ENCODE measurements at places on chromosomes 12 and 14. TPM values are rescaled to one million over a fixed set of nuclear protein-coding genes. Genes with fewer than 3 reads are reported as not detected.

DNA sequence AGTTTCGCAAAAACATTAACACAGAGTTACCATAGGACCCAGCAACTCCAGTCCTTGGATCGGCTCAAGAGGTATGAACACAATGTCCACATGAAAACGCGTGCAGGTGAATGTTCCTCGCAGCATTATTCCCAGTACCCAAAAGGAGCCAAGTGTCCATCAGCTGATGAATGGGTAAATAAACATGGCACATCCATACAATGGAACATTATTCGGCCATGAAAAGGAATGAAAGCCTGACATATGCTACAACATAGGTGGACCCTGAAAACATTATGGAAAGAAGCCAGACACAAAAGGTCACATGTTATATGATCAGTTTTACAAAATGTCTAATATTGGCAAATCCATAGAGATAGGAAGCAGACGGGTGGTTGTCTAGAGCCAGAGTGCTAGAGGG lies 9.1 kb downstream of the RILPL1 start:
- DNase-seq: no peak

GRCh38 chr12:47244835-47245234 lies 165.1 kb upstream of the AMIGO2 start:
- DNase-seq: no peak

GRCh38 chr12:53670971-53671370 lies 4.9 kb downstream of the ATP5MC2 start:
- no peak for DNase-seq

GRCh38 chr12:62651138-62651537 lies 184.5 kb downstream of the MON2 start:
- DNase-seq: no peak

DNA sequence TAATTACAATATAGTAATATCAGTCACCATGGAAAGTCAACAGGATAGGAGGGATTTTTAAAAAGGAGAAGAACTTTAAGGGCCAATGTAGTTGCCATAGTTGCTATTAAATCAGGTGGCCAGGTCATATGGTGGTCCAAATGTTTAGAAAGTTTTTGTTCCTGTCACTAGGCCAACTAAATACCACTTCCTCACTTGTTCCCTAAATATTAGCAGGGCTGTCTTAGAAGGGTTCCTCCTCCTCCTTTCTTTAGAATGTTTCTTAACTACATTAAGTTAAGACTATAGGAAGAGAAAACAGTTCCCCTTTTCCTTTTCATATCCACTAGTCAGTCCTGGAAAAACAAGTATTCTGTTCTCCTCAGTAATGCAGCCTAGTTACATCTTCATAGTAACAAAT lies 50.3 kb downstream of the MON2 start:
- DNase-seq: no peak

GRCh38 chr14:61355892-61356325 lies 34.5 kb downstream of the PRKCH start:
- DNase-seq: peak; percentile 98

The TOMM20L gene
- not detected for total RNA-seq

- DNase-seq: peak; percentile 12
These were observed 383.0 kb downstream of the PCNX1 start for GRCh38 chr14:71290301-71290700.

DNA sequence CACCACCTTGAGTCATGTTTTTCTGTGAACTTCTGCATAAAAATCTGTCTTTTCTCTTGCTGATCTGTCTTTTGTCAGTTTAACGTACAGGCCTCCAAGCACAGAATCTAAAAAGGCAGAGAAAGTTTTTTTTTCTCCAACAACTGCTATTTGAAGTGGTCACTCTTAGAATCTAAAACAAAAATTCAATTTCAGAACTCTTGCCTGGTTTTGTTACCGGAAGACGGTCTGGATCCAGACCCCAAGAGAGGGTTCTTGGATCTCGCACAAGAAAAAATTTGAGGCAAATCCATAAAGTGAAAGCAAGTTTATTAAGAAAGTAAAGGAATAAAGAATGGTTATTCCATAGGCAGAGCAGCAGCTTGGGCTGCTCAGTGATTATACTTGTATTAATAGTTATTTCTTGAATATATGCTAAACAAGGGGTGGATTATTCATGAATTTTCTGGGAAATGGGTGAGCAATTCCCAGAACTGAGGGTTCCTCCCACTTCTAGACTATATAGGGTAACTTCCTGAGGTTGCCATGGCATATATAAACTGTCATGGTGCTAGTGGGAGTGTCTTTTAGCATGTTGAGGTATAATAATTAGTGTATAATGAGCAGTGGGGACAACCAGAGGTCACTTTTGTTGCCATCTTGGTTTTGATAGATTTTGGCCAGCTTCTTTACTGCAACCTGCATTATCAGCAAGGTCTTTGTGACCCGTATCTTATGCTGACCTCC lies 150.0 kb upstream of the PLEKHA5 start:
- DNase-seq: no peak

The TMEM121 gene
- total RNA-seq: 3.5 TPM

- peak; percentile 71 for DNase-seq
These were observed 107.5 kb upstream of the FAR2 start for GRCh38 chr12:29041621-29042020.

DNA sequence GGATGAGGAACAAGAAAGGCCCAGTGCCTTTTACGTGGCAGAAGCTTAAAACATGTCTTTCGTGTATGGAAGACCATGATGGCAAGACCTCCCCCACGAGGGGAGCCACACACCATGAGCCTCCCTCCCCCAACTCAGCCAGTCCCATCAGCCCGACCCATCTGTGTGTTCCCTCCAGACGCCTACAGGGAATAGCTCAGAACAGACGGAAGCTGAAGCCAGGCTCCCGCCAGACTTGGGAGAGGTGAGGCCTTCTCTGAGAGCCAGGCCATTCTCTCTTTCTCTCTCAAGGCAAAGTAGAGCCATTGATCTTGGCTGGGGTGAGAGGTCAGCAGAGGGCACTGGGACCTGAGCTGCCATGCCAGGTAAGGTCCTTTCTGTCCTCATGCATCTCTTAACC lies 9.5 kb downstream of the REM2 start:
- no peak for DNase-seq

The NELL2 gene
- 0.20 TPM for total RNA-seq

The CLEC2A gene
- total RNA-seq: not detected

DNA sequence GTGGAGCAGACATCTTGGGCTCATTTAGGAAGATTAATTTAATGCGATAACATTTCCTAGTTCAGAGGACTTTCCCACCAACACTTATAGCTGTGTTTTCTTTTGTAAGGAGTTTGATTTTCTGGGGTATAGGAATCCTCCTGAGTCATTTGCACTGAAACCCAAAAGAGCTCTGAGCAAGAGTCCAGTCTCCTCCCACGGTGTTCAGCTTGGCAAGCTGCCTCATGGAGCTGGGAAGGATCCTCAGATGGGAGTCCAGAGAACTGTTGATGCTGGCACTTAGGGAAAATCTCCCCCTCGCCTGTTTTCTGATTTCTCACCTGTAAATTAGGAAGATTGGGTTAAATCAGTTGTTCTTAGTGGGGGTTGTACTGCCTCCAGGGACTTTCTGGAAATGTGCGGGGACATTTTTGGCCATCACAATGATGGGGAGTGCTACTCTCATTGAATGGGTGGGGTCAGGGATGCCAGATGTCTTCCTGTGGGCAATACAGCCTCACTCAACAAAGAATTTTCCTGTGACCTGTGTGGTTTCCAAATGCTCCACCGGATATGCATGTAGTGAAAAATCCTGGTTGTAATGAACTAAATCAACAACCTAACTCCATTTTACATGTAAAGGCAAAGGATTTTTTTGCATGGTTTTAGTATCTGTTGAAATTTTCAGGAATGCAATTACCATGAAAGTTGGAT lies 150.6 kb downstream of the ADCK1 start:
- DNase-seq: no peak

DNA sequence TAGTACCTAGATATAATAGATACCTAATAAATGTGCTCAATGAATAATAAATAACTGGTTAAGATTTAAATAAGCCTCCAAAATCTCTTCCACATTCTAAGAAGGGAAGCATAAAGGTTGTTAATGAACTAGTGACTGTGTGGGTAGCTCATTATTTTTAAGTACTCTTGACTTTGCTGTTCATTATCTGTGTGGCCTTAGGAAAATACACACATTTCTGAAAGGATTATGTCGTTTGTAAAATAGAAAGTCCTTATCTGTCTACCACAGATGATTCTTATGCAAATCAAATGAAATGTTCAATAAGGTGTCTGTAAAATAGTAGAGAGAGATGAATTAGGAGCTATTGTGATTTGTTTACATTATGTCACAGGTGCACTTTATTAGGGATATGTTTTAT lies 119.5 kb downstream of the LRRK2 start:
- no peak for DNase-seq

The CPNE6 gene
- not detected for total RNA-seq

DNA sequence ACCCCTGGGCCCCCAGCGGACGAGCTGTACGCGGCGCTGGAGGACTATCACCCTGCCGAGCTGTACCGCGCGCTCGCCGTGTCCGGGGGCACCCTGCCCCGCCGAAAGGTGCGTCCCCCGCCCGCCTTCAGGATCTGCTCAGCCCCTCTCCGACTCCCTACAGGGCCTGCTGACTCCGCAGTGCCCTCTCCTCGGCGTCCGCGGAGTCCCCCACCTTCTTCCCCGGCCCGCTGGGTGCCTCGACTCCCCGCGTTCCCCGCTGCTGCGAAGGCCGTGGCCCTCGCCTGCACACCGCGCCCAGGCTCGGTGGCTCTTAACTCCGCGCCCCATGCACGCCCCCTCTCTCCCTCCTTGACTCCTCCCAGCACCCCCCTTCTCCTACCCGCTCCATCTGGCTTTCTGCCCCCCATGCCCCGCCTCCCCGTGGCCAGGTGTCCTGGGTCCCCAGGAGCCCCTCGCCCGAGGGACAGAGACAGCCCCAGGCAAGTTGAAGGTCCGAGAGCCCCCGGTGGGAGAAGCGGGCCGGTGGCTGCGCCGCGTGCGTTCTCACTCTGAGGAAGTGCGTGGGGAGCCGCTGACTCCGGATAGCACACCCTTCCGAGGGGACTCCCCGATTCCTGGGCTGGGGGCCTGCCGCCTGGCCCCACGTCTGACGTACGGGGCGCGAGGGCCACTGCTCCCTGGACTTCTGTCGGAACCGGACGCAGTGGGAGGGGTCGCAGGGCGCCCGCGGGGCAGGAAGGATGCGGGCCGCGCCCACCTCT lies 594 bp downstream of the TAMALIN start:
- DNase-seq: no peak

DNA sequence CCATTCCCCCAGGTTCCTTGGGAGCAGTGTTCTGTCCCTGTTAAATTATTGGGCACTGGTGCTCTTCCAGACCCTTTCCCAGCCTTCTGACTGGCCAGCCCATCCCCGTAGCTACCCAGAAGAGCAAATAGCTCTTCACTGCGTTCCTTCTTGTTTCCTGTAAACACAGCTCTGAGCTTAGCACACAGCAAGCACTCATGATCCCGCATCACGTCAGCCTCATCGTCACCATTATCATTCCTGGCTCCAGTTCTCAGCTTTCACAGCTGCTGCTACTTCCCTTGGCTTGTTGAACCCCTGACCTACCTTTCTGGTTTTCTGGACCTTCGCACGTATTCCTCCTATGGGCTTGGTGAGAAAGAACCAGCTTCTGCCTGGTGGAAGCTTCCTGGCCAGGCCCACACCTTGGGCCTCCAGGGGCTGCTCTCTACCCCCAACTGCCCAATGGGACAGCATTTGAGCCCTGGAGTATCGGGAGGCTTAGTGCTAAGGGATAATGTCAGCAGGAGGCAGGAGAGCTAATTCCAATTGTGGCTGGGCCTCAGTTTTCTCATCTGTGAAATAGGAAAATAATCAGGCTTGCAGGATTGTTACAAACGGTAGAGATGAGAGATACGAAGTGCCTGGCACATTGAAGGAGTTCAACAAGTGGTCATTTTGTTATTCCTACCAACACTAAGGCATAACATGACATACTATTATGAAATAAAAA lies 22.6 kb upstream of the PAPOLA start:
- no peak for DNase-seq

- DNase-seq: peak; percentile 11
These were observed 210.6 kb upstream of the EGLN3 start for GRCh38 chr14:34161351-34162082.

GRCh38 chr12:63846238-63846967 lies 1.9 kb downstream of the SRGAP1 start:
- peak; percentile 29 for DNase-seq

The RPL10L gene
- not detected for total RNA-seq

DNA sequence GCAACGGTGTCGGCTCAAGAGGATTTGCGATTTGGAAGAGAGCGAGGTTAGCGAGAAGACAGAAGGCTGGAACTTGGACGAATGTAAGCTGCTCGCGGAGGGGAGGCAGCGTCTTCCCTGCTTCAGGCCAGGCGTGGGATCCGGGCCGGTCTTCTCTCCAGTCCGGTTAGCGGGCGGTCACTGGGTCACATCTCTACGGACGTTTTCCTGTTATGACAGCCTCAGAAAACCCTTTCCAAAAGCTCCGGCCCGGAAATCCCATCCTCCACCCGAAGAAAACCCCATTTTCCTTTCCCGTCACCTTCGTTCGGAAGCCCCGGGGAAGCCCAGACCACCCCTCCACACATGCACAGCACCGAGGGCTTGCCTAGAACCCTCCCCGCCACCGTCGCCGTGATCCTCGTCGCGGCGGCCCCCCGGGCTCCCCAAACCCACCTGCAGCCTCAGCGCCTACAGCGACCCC lies 268 bp downstream of the NDUFB1 start:
- peak; percentile 27 for DNase-seq

- peak; percentile 34 for DNase-seq
These were observed 72.9 kb upstream of the LTA4H start for GRCh38 chr12:96108321-96108720.

The PROX2 gene
- total RNA-seq: 0.03 TPM

- no peak for DNase-seq
These were observed 128.0 kb upstream of the OVCH1 start for GRCh38 chr12:29625359-29625953.

DNA sequence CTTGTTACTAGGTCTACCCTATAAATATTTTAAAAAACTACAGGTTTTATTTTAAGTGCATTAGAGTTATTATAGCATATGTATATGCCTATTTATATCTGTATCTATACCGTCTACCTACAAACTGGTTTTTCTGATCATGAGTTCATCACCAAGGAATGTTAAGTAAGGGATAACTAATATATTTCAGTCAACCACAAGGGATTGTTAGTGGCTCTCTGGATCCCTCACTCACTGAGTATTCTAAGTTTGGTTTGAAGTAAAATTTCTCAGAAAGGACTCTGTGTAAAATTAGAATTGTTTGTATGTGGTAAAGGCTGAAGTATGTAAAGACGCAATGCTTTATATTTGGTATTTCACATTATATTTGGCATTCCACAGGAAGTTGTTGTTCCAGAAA lies 4.8 kb downstream of the EPYC start:
- DNase-seq: no peak

The NGB gene
- not detected for total RNA-seq

The WNT1 gene
- not detected for total RNA-seq

DNA sequence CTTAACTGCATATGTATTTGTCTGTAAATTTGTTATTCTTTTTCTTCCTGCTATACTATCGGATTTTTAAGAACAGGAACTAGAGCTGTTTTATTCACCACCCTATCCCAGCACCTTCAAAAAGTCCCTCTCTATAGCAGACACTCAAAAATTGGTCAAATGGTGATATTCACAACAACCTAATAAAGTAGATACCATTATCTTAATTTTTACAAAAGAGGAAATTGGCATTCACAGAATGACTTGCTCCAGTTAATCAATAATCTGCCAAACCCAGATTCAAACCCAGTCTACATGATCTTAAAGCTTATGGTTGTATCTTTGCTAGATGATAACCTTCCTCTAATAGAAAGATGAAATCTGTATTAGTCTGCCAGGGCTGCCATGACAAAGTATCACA lies 426.6 kb downstream of the EGLN3 start:
- no peak for DNase-seq

- DNase-seq: no peak
These were observed 72.8 kb upstream of the NPAS3 start for GRCh38 chr14:32865827-32866376.

Measured in HT1080 (cell line).